ENCODE measurements at places on chromosomes 4 and X.

- peak; percentile 44 for DNase-seq
Measured at GRCh38 chr4:73883306-73883705, 14.1 kb downstream of the CXCL1 start.

DNA sequence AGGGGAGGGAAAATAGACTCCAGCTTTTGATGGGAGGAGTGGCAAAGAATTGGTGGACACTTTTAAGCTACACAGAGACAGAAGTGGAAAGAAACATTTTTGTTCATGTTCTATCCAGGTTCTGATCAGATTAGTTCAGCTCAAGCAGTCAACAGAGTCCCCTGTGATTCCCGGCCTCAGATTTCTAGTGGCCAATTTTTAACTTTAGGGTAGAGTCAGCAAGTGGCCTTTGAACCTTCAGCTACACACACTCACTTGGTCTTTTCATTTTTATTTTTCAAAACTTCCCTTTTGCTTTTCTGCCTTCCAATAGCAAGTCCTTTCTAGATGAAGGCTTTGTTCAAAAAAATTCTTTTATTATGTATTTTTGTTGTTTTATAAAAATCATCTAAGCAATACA is 169.2 kb upstream of the RPS6KA3 start:
- DNase-seq = no peak

DNA sequence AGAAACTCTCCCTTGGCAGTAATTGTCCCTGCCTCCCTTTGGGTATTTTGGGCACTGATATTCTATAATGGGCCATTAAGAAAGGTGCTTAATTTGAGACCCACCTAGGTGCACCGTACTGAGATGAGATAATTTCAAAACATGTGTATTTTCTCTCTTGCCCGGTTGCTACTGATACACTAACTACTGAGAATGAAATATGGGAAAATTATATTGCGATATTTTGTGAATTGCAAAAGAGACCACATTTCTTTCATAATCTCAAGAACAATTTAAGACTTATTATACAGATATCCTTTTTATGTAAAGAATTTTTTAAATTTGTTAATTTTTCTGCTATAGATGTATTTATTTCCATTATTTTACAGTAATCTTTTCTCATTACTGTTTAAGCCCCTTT is 284.9 kb downstream of the ADGRL3 start:
- DNase-seq = no peak

GRCh38 chrX:137052643-137053235 is 18.9 kb upstream of the GPR101 start:
- no peak for DNase-seq

DNA sequence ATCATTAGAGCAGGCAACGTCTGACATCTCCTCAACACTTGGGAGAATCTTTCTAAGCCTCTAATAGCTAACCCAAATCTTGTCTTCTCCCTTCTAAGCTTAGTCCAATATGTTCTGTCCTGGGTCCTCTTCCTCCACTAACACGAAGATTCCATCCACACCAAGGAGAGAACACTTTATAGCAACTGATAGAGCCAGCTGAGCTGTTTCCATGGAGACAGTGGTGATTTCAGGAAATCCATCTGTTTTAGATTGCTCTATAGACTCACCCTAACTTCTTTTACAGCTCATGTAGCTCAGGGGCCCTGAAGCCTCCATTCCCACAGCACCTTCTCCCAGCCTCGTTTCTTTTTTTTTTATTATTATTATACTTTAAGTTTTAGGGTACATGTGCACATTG is 37.4 kb downstream of the SCD5 start:
- no peak for DNase-seq

DNA sequence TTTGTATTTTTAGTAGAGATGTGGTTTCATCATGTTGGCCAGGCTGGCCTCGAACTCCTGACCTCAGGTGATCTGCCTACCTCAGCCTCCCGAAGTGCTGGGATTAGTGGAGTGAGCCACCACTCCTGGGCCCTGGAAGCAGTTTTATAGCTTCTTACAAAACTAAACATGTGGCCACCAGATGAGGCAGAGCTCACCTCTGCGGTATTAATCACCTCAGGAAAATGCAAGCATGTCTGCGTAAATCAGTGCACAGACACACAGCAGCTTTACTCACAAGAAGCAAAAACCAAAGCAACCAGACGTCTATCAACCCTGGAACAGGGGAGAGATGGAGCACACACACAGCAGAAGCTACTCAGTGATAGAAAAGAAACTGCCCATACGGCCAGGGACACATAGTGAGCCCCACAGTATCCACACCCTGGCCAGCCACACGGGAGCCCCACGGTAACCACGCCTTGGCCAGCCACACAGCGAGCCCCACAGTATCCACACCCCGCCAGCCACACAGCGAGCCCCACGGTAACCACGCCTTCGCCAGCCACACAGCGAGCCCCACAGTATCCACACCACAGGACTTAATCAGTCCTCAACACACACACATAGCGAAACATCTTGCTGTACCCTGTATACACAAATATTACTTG is 30.2 kb downstream of the PPP2R3B start:
- DNase-seq = peak; percentile 78

DNA sequence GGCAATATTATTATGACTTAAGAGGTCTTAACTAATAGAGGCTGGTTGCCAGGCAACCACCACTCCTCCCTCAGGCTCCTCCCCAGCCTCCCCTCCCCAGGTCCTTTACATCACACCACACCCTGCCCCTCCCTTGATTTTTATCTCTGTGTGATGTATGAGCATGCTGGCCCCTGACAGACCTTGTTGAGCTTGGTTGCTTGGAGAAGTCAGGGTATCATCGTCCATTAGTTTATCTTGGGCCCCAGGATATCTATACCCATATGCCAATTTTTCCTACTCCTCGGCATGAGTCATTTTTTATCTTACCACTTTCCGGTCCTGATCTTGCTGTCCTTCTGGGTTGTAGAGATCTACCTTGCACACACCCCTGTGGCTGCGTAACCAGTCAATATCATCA is 2.5 kb downstream of the AKAP4 start:
- no peak for DNase-seq

DNA sequence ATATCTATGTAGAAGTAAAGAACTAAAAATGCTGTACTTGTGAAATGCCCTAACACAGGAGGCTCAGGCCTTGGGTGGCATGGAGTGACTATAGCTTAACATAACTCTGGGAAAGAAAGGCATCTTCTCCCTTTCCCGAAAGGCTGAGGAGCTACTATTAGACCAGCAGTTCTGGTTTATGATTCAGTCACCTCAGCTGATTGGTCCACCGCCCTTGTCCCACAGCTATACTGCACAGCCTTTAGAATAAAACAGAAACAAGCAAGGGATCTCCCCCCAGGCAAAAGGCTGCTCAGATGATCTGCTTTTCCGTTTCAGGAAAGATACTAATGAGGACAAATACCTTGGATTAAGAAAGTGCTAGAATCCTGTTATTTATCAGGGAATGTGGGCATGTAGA is 171.3 kb downstream of the SNCA start:
- no peak for DNase-seq

GRCh38 chr4:82124365-82124764 is 249.4 kb downstream of the HNRNPD start:
- DNase-seq = no peak

- DNase-seq = peak; percentile 70
Measured at GRCh38 chrX:47144626-47145394, at the start of the genes NDUFB11 and RBM10. Gene NDUFB11 (minus strand): TSS chrX:47144702. CDS start chrX:47144679, 23 bp downstream. Gene RBM10 (plus strand): TSS chrX:47145221. CDS start chrX:47147482, 2,261 bp downstream.

- DNase-seq = no peak
Measured at GRCh38 chrX:151488677-151489076, 74.8 kb upstream of the PASD1 start.

GRCh38 chr4:78568640-78569305 is 17.2 kb downstream of the ANXA3 start:
- DNase-seq = no peak

- DNase-seq = no peak
Measured at GRCh38 chrX:155871934-155872333, 9.2 kb upstream of the VAMP7 start.

DNA sequence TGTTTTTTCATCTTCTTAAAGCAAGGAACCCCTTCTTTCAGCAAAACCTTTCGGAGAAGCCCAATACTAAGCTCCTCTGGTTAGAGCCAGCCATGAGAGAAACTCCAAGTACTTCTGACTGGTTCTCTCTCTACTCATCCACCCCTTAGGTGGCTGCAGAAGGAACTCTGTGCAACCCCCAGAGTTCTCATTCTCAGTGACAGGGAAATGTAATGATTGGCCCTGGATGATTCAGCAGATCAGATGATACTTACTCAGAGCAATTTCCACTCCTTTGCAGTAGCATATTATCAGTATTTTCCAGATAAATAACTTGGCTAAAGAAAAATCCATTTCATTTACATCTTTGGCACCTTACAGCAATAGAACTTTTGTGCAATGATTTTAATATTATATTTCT is 3.2 kb downstream of the SPP1 start:
- no peak for DNase-seq

DNA sequence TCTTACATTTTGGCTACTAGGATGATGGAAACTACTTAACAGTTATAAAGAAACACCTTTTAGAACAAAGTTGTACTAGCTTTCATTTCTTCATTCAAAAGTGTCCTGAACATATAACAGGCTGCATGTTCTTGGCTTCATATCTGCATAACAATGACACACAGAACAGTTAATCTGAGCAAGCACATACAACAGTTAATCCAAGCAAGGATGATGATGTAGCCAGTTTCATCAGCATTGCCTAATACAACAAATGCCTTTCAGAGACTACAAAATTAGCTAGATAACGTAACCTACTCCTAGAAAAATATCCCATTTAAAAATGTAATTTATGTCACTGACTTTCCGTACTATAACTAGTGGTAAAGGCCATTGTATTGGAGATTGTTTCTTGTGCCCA is 182.1 kb downstream of the SCFD2 start:
- no peak for DNase-seq

- DNase-seq = no peak
Measured at GRCh38 chr4:18938343-18939099, 917.0 kb upstream of the LCORL start.

GRCh38 chrX:39830414-39830813 is 267.3 kb downstream of the BCOR start:
- DNase-seq = no peak
